ENCODE measurements at places on chromosomes 6 and 20. TPM values are rescaled to one million over a fixed set of nuclear protein-coding genes. Genes with fewer than 3 reads are reported as not detected.

BYSL gene
- total RNA-seq, result 8.2 TPM

THBS2 gene
- total RNA-seq, result 7.8 TPM

GRCh38 chr20:13231031-13231752 is 10.1 kb downstream of the ISM1 start:
- H3K27me3 ChIP-seq, result no peaks in the 10 kb centered on the region
- H3K4me3 ChIP-seq, result no peak overlapping the region
- DNase-seq, result no peak
- peaks cover 15% of the 10 kb centered on the region for H3K4me1 ChIP-seq
- H3K27ac ChIP-seq, result no peak overlapping the region
- H3K36me3 ChIP-seq, result no peaks in the 10 kb centered on the region

- no peak overlapping the region for H3K27ac ChIP-seq
- no peaks in the 10 kb centered on the region for H3K27me3 ChIP-seq
- no peak for DNase-seq
Measured at GRCh38 chr6:79762370-79762769, 131.2 kb downstream of the SH3BGRL2 start.

All from right lobe of liver (tissue), 6 donors.